Prostate gland (tissue), 2 donors: ENCODE measurements at places on chromosomes 1 and 21. TPM values are rescaled to one million over a fixed set of nuclear protein-coding genes. Genes with fewer than 3 reads are reported as not detected.
A peak's percentile ranks its signal among the peaks of the same experiment; 100 is the strongest.

DNA sequence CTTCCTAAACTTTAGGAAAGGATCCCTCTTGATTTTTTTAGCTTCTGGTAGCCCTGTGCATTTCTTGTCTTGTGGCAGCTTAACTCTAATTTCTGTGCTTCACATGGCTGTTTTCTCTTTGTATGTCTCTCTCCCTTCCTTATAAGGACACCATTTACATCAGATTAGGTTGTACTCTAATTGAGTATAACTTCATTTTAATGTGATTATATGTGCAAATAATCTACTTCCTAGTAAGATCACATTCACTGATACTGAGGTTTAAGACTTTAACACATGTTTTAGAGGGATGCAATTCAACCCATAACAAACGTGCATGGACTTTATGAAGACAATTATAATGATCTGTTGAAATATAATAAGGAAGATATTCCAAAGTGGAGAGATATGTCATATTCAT, 46.7 kb downstream of the RGS4 start:
- no peaks in the 10 kb centered on the region for H3K36me3 ChIP-seq
- H3K27me3 ChIP-seq: no peaks in the 10 kb centered on the region
- DNase-seq: no peak
- no peaks in the 10 kb centered on the region for H3K4me1 ChIP-seq
- no peak overlapping the region for H3K4me3 ChIP-seq

DNA sequence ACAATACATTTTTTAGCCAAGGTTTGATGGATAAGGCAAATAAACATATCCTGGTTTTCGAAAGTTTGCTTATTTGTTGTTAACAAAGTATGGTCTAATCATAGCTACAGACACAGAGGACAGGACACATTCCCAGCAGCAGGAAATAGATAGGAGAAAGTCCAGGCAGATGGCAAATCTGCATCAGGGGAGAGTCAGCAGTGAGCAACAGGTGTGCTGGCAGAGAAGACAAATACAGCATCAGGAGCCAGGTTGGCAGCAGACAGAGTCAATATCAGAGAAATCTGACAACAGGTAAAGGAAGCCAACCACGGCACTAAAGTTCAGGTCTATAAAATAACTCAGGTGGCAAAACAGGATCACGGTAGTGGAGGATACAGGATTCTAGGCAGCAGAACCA, 210.7 kb upstream of the PTBP2 start:
- no peaks in the 10 kb centered on the region for H3K4me1 ChIP-seq
- no peak overlapping the region for H3K4me3 ChIP-seq
- DNase-seq: peak; percentile 48
- no peak overlapping the region for H3K27ac ChIP-seq

C1orf210 gene
- total RNA-seq: 21.7 TPM

- DNase-seq: peak; percentile 22
- no peak overlapping the region for H3K27ac ChIP-seq
- H3K36me3 ChIP-seq: no peaks in the 10 kb centered on the region
Observed at GRCh38 chr1:81756872-81757271, 43.9 kb upstream of the ADGRL2 start.

DNA sequence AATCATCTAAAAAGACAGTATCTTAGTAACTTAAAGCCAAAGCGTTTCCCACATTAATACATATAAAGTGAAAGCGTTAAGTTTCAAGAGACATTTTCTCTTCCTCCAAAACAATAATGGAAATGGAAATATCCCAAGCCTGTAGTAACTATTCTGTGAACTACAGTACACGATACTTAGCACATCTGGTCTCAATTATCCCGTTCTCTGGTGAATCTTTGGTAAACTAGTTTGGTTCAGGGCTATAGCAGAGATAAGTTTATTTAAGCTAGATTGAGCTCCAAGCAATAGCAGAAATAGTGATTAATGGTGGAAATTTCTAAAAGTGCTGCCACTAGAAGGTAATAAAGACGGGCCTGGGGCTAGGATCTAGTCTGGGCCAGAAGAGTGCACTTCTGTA, 55.2 kb downstream of the PCNX2 start:
- DNase-seq: no peak
- no peak overlapping the region for H3K4me3 ChIP-seq
- no peaks in the 10 kb centered on the region for H3K36me3 ChIP-seq
- H3K27ac ChIP-seq: no peak overlapping the region
- no peaks in the 10 kb centered on the region for H3K27me3 ChIP-seq
- H3K4me1 ChIP-seq: peaks cover 3% of the 10 kb centered on the region

- peak overlapping the region; percentile 83 for H3K27ac ChIP-seq
- H3K4me3 ChIP-seq: peak overlapping the region; percentile 56
Observed at GRCh38 chr1:170660871-170661645, 2.9 kb upstream of the PRRX1 start.

LYPD8 gene
- not detected for total RNA-seq

AXDND1 gene
- not detected for total RNA-seq
